Mesothelial cell of epicardium (in vitro differentiated cells): ENCODE measurements at places on chromosomes 16 and 17. TPM values are rescaled to one million over a fixed set of nuclear protein-coding genes. Genes with fewer than 3 reads are reported as not detected.

The OTOP3 gene
- not detected in 3 replicates for total RNA-seq

The EXOC3L1 gene
- 0.23 to 0.40 TPM in 2 of 3 replicates, not detected in the other for total RNA-seq

DNA sequence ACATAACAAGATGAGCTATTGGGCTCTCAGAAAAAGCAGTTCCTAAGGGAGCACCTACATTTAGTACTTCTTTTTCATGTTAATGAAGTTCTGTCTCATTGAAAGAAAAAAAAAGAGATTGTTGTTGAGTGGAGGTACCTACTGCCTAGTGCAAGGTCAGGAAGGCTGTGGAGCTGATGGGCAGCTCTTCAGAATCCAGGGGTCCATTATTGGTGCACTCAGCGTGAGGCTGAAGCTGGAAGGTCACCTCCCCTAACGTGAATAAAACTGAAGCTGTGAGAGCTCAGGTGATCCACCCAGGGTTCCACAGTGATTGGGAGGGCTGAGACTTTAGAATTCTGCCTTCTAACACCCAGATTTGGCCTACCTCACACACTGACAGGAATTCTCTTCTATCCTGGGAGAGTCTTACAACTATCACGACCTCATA lies 153.9 kb upstream of the TBX2 start:
- H3K27ac ChIP-seq, result peak overlapping the region; percentile 44
- DNase-seq, result no peak
- peaks cover 27% of the 10 kb centered on the region for H3K4me1 ChIP-seq
- H3K27me3 ChIP-seq, result no peaks in the 10 kb centered on the region
- H3K36me3 ChIP-seq, result peaks cover 7% of the 10 kb centered on the region

DNA sequence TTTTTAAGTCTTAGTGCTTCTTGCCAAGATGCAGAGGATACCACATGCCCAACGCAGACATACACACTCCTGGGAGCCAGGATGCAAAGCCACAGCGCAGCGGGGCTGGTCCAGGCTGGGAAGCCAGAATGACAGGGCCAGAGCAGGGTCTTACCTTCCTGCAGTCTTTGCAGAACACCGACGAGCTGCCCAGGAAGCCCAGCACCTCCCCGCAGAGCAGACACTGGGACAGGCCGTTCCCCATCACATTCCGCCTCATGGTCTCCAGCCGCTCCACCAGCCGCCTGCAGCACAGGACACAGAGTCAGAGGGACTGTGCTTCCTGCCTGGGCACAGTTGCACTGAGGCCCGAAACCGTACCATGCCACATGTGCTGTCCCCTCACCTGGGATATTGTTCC lies 33.3 kb downstream of the RPH3AL start:
- H3K27me3 ChIP-seq, result no peaks in the 10 kb centered on the region
- H3K36me3 ChIP-seq, result peaks cover 38% of the 10 kb centered on the region
- peak overlapping the region; percentile 36 for H3K27ac ChIP-seq
- no peak overlapping the region for H3K4me3 ChIP-seq

- H3K36me3 ChIP-seq, result no peaks in the 10 kb centered on the region
- H3K4me1 ChIP-seq, result peaks cover 8% of the 10 kb centered on the region
- peaks cover 46% of the 10 kb centered on the region for H3K27me3 ChIP-seq
- H3K4me3 ChIP-seq, result no peak overlapping the region
- no peak for DNase-seq
Measured at GRCh38 chr16:27853651-27854050, 209.9 kb downstream of the GSG1L start.

- peaks cover 6% of the 10 kb centered on the region for H3K4me1 ChIP-seq
- no peaks in the 10 kb centered on the region for H3K27me3 ChIP-seq
- H3K4me3 ChIP-seq, result no peak overlapping the region
- DNase-seq, result no peak
- no peak overlapping the region for H3K27ac ChIP-seq
Measured at GRCh38 chr16:67882374-67883145, 2.1 kb upstream of the NRN1L start.

GRCh38 chr17:78736526-78737079 lies 45.5 kb downstream of the CYTH1 start:
- no peak for DNase-seq
- peaks cover 4% of the 10 kb centered on the region for H3K36me3 ChIP-seq
- H3K27me3 ChIP-seq, result no peaks in the 10 kb centered on the region
- H3K27ac ChIP-seq, result peak overlapping the region; percentile 47

DNA sequence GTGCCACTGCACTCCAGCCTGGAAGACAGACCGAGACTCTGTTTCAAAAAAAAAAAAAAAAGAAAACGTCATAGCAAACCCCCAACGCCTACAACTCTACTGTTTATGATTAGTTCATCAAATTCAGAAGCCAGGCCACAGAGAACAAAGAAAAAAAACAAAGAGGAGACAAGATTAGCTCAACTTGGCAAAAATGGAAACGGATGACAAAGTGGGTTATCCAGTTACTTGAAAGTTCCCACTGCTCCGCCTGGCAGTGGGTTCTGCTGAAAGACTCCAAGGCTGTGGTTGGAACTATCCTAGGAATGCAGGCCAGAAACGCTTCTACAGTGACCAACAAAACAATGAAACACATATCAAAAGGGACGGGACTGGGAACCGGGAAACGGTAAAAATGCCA lies 53.1 kb downstream of the MRM3 start:
- no peak for DNase-seq
- H3K4me3 ChIP-seq, result no peak overlapping the region
- no peaks in the 10 kb centered on the region for H3K27me3 ChIP-seq
- H3K4me1 ChIP-seq, result peaks cover 12% of the 10 kb centered on the region
- H3K36me3 ChIP-seq, result peaks cover 17% of the 10 kb centered on the region
- peak overlapping the region; percentile 95 for H3K27ac ChIP-seq

DNA sequence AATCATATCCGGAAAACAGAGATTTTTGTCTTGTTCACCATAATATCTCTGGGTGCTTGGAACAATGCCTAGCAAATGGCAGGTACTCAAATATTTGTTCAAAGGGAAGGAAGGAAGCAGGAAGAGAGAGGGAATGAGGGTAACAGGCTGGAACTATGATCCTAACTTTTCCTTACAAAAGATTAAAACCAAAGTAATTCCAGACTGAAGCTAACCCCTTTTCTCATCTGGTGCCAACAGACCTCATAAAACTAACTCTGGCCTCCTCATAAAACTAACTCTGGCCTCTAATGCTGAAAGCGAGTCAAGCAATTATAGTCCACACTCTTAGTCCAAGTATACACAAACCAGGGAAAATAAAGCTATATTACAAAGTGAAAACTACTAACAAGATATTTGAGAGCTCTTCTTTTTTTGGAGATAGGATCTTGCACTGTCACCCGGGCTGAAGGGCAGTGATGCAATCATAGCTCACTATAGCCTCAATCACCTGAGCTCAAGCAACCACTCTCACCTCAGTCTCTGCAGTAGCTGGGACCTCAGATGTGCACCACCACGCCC lies 84.6 kb downstream of the KANSL1 start:
- H3K27ac ChIP-seq, result peak overlapping the region; percentile 30
- no peaks in the 10 kb centered on the region for H3K27me3 ChIP-seq
- no peak for DNase-seq
- peaks cover 45% of the 10 kb centered on the region for H3K4me1 ChIP-seq
- H3K36me3 ChIP-seq, result no peaks in the 10 kb centered on the region

DNA sequence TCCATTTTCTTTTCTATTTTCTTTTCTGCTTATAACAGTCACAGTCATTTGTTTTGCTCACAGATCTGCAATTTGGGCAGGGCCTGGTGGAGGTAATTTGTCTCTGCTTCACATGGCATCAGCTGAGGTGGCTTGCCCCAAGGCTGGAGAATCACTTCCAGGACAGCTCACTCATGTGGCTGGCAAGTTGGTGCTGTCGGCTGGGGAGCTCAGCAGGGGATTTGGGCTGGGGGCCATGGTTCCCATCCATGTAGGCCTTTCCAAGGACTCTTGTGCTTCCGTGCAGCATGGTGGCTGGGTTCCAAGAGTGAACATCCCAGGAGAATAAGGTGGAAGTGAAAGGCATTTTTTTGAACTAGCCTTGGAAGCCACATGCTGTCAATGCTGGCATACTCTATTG lies 85.7 kb downstream of the MGAT5B start:
- H3K4me1 ChIP-seq, result no peaks in the 10 kb centered on the region
- peaks cover 18% of the 10 kb centered on the region for H3K27me3 ChIP-seq
- H3K4me3 ChIP-seq, result no peak overlapping the region
- no peak overlapping the region for H3K27ac ChIP-seq
- DNase-seq, result no peak
